Heart left ventricle (tissue), 16 donors: ENCODE measurements at places on chromosomes 11 and 22. TPM values are rescaled to one million over a fixed set of nuclear protein-coding genes. Genes with fewer than 3 reads are reported as not detected.

DNA sequence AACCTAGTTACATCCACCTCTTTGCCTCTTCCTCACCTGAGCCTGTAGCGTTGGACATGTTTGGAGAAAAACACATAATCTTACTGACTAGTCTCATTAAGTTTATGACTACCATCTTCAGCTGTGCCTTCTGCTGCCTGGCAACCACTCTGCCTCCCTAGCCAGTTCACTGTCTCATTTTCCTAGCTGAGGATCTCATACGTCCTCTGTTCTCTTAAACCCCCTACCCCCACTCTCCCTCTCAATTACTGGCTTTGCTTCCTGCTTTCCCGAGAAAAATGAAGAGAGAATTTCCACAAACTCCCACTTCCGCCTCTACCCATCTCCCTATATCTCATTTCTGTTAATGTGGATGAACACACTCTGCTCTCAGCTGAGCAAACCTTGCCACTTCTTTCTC lies 239.3 kb upstream of the POU2AF2 start:
- DNase-seq: no peak

DNA sequence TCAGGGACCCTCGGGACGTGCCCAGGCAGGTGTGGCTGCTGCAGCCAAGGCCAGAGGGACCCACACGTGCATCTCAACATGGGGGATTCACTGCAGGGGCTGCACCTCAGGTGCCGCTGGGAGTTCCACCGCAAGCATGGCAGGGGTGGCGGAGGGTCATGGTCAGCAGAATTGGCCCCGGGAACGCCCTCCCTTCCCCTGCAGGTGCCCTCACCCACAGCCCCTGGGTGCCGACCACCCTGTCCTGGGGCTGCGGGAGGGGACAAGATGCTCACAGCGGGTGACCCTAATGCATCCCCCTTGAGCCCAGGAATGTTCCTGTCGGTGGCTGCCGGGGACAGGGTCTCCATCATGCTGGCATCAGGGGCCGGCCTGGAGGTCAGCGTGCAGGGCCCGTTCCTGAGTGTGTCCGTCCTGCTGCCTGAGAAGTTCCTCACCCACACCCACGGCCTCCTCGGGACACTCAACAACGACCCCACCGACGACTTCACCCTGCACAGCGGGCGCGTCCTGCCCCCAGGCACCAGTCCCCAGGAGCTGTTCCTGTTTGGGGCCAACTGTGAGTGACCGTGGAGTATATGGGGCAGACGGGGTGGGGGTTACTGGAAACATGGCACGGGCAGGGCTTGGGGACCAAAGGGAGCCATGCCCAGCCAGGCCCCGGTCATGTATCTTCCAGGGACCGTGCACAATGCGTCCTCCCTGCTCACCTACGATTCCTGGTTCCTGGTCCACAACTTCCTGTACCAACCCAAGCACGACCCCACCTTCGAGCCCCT lies 5.8 kb downstream of the SUSD2 start:
- peak; percentile 16 for DNase-seq

DNA sequence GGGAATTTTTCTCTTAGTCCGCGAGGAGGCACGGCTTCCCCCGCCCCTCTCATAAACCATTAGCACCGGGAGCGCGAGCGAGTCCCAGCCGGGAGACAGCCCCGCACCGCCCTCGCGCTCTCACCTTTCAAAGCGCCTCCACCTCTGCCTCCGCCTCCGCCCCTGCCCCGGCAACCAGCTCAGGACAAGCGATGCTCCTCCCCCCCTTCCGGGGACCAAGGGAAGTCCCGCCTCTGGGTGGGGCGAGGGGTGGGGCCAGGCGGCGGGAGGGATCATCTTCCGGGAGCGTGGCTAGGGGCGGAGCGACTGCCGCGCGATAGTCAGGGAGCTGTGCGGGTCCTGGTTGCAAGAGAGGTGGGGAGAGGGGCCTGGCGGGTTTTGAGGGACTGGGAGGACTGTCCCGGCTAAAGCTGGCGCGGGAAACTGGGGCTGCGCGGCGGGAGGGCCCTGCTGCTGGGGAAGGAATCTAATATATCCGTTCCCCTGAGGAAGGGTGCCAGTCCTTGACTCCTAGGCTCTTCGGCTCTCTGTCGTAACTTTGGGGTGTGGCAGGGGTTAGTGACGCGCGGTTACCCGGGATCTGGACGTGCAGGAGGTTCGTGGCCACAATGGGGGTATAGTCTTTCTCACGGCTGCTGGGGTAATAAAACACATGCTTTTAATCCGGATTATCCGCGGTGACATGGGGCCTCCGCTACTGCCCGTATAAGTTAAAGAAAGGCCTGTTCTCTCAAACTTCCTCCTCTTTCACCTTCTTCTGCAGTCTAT lies at the start of the genes CCDC82 and JRKL:
TSS of gene CCDC82 (minus strand) at position 193 of the 768 bp plus-strand sequence. CDS start 5,165 bp downstream, outside the sequence.
TSS of gene JRKL (plus strand) at position 294 of the 768 bp plus-strand sequence. CDS start 637 bp downstream, outside the sequence.
- DNase-seq: peak; percentile 97

GRCh38 chr11:103043826-103044678 lies 47.9 kb downstream of the DCUN1D5 start:
- DNase-seq: no peak

VSIG2 gene
- total RNA-seq: 1.6 TPM

MMP27 gene
- total RNA-seq: not detected

- no peak for DNase-seq
Measured at GRCh38 chr22:36885474-36885873, 24.7 kb downstream of the NCF4 start.

DNA sequence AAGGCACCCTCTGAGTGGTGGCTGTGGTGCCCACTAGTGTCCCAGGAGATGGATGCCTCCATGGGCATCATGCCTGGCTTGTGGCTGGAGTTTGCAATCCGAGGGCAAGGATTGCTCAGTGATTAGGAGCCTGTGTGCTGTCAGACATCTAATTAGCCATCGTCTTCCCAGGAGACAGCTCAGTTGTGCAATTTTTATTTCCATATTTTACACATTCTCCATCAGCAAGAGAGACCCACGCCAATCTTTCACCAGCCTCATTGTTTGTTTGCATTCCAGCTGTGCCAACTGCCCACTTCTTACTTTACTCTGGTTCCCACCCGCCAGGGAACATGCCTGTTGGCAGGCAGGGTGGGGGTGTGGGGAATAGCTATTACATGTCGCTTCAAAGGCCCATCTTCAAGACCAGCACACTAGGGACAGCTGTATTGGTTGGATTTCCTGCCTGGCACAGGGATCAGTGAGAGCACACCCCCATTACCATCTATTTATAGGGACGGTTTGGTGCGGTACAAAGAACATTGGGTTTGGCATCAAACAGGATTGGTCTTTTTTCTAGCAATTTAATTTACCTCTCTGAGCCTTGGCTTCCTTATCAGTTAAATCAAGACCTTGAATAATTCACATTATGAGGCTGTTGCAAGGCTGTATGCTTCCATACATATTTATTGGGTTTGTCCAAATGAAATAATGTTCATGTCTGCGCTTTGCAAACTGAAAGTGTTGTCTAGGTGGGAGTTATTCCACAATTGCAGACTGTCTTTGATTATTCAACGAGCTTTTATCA lies 80.7 kb upstream of the NAV2 start:
- DNase-seq: no peak
